ENCODE measurements at places on chromosomes 6 and 20. TPM values are rescaled to one million over a fixed set of nuclear protein-coding genes. Genes with fewer than 3 reads are reported as not detected.

The VSTM2L gene
- 17.0 TPM for total RNA-seq

The GSTA1 gene
- total RNA-seq, result not detected

- DNase-seq, result no peak
Observed at GRCh38 chr6:64299176-64299575, 663.6 kb downstream of the PHF3 start.

- no peak for DNase-seq
Observed at GRCh38 chr6:121305957-121306607, 28.2 kb downstream of the TBC1D32 start.

DNA sequence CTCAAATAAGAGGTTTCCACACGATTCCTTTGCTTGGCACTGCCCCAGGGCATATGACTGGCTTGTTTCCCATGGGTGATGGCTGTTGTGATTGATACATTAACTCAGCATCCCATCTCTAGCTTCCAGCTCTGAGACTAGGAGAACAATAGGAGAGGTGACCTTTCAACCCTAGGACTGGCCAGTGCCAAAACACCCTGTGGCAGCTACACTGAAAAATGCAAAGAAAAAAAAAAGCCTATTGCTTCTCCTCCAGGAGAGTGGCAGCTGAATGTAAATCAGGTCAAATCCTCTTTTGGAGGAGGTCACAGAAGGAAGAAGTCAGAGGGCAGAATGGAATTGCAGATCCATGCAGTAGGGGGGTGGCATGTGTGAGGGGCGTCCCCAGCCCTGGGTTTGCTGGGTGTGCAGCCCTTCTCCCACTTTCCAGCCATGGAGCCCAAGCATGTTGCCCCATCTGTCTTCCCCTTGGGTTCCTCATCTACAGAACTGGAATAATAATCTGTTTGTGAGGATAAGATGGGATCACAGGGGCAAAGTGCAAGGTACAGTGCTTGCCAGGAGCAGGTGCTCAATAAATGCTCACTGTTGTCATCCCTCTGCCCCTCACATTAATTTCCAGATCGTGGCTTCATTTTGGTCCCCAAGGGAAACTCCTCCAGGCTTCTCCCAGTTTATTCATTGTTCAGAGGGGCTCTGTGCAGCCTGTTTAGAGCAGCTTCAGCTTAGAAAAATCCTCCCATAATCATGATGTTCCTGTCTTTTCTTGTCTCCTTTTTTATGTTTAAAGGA, 245.0 kb upstream of the RIN2 start:
- DNase-seq, result no peak

- no peak for DNase-seq
Observed at GRCh38 chr6:119497988-119498727, 148.6 kb upstream of the MAN1A1 start.

GRCh38 chr6:5025911-5026819, 22.3 kb upstream of the RPP40 start:
- DNase-seq, result peak; percentile 75

GRCh38 chr20:35630636-35631035, 15.0 kb downstream of the SPAG4 start:
- no peak for DNase-seq

GRCh38 chr6:142816031-142816430, 128.9 kb downstream of the HIVEP2 start:
- DNase-seq, result no peak

DNA sequence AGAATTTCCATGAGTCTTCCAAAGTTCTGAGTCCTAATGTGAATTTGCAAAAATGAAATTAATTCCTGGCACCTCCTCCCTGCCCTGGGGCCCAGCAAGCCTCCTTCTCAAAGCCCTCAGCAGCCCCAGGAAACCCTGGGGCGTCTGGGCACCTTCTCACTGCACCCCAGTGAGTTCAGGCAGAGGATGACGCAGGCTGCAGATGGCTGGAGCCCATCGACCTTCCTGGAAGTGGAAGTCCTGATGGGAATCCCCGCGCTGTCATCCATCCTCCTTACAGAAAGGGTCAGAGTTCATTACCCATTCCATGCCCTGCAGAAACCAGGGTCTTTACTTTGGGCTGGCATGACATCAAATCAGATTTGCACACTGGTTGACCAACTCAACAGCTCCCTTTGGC, 31.6 kb downstream of the DLL1 start:
- DNase-seq, result no peak

All from Right ventricle myocardium superior (tissue), 1 donor.